ENCODE measurements at places on chromosomes 5 and 9.

GRCh38 chr5:131261483-131261882 lies 2.4 kb upstream of the CDC42SE2 start:
- DNase-seq = no peak

DNA sequence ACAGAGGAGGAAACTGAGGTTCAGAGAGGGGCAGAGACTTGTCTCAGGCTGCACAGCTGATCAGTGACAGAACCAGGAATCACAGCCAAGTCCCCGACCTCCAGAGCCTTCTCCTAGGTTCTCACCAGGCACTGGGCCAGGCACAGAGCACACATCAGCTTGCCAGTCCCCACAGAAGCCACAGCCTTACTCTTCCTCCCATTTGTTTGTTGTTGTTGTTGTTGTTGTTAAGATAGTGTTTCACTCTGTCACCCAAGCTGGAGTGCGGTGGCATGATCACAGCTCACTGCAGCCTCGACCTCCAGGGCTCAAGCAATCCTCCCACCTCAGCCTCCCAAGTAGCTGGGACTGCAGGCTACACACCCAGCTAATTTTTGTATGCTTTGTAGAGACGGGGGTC lies 41.4 kb downstream of the NAIF1 start:
- DNase-seq = no peak

GRCh38 chr9:76369583-76369982 lies 24.6 kb downstream of the RFK start:
- no peak for DNase-seq

GRCh38 chr5:142832263-142832662 lies 62.1 kb downstream of the ARHGAP26 start:
- no peak for DNase-seq

DNA sequence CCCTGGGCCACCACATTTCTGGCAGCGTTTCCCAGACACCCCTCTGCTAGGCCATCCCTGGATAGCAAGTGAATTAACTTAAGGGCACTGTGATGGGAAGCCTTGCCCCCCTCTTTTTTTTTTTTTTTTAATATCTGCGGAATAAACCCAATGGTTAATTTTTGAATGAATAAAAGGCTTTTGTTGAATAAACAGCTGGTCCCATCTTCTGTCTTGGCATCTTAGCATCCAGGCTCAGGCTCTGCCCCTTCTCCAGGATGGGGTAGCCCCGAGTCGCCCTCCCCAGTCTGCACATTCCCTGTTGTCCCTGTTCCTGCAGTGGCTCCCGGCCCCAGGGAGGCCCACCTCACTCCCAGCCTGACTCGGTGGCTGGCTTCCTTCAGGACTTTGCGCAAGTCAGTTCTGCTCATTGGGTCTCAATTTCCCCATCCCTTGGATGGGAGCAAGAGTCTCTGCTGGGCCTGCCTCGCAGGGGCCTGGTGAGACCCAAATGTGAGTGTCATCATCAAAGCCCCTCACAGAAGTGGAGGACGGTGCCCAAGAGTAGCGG lies 29.0 kb upstream of the HMCN2 start:
- no peak for DNase-seq

- DNase-seq = no peak
These were observed 26.1 kb downstream of the DNAI1 start for GRCh38 chr9:34484678-34485077.

DNA sequence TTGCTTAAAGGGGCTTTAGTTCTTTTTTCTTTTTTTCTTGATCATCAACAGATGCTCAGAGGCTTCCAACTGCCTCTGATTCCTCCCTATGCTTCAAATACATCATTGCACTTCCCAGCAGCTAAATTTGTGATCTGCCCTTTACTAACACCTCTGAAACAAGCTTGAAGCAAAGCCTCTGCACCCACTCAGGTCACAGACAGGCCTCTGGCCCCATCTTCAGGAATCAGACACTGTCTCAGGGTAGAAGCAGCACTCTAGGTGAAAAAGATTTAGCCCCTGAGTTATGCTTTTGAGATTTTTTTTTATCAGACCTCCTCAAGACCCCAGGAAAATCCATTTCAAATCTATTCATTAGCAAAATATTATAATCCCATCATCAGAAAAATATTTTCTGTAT lies 91.5 kb downstream of the MAMDC2 start:
- no peak for DNase-seq

GRCh38 chr5:141507387-141508091 lies 18.7 kb downstream of the PCDHGC5 start:
- DNase-seq = peak; percentile 77

GRCh38 chr5:56350597-56351170 lies 117.6 kb upstream of the ANKRD55 start:
- peak; percentile 75 for DNase-seq

GRCh38 chr5:142862594-142862993 lies 92.4 kb downstream of the ARHGAP26 start:
- no peak for DNase-seq

DNA sequence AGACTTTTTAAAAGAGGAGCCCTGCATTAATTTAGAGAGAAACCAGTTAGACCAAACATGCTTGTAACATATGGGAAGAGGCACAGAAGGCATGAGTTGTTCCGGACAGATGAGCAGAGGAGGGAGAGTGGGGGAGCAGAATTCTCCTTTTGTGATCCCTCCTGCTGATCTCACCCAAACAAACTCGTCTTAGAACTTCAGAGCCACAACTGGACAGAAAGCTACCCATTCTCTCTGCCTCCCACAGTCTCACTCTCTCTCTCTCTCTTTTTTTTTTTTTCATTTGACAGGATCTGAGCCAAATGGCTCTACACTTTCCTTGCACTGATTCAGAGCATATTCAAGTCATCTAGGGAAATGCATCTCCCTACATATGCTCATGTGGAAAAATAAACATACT lies 196.0 kb upstream of the PAPPA start:
- DNase-seq = no peak

- DNase-seq = no peak
These were observed 43.1 kb downstream of the SPATA31D1 start for GRCh38 chr9:82031538-82032280.

- DNase-seq = no peak
These were observed 154.9 kb upstream of the PAPPA start for GRCh38 chr9:115998666-115999065.

DNA sequence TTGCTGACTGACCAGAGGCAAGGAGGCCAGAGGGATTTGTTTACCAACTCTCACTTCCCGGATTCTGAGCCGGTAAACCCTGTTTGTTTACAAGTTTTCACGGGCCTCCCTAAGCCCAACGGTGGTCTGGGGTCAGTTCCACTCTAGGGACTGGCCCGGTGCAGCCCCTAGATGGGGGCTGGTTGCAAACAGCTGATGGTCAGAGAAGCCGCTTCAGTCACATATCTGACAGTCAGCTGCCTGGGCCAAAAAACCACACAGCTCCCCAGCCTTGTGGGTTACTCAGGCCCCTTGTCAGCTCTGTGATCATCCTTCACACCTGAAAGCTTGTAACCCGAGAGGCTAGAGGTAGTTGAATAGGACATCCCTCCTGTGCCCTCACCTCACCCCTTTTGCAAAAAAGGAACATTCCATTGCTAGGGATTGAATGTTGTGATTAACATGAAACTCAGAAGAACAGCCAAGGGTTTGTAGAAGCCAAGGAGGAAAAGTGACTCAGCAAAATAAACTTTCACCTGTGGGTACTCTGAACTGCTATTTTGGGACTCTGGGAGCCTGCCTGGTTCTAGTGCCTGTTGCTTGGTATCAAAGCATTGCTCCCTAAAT lies 40.4 kb downstream of the SAR1B start:
- DNase-seq = no peak

GRCh38 chr5:36648426-36648825 lies 42.0 kb downstream of the SLC1A3 start:
- DNase-seq = no peak

GRCh38 chr9:5760338-5760737 lies 72.6 kb downstream of the ERMP1 start:
- no peak for DNase-seq

GRCh38 chr9:38690574-38690973 lies 29.4 kb downstream of the FAM240B start:
- no peak for DNase-seq

- DNase-seq = no peak
These were observed 12.4 kb downstream of the IL5 start for GRCh38 chr5:132530946-132531345.

GRCh38 chr9:676780-677438 lies 164.6 kb upstream of the DMRT1 start:
- no peak for DNase-seq

DNA sequence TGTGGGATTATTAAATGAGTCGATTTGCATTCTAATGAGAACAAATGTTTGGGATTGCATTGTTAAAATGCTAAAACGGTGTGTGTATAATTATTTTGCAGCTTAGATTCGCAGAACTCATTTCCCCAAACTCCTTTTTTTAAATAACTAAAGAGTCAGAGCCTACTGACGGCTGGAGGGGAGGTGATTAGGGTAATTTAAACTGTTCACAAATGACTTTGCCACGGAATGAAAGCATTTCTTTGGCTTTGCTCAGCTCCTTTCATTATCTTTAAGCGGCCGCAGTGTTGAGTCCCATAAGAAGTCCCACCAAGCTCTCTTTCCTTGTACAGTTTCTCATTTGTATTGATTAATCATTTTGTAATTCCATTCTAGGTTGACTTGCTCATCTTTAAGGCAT lies 1632.8 kb downstream of the MAT2B start:
- no peak for DNase-seq

DNA sequence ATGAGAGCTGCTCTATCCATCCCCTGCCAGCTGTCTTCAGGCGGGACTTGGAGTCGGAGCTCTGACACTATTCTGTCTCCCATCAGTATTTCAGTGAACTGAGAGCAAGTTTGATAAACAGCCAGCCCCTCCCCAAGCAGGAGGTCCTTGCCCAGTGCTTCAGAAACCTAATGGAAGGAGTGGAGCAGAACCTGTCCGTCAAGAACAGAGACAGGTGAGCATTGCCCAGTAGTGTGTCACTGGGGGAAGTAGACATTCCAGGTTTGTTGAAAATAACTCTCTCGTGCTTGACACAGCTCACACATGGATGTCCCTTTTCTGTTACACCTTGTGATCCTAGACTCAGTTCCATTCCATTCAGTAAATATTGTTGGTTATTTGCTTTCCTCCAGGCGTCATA lies 13.2 kb upstream of the TLX3 start:
- DNase-seq = no peak

DNA sequence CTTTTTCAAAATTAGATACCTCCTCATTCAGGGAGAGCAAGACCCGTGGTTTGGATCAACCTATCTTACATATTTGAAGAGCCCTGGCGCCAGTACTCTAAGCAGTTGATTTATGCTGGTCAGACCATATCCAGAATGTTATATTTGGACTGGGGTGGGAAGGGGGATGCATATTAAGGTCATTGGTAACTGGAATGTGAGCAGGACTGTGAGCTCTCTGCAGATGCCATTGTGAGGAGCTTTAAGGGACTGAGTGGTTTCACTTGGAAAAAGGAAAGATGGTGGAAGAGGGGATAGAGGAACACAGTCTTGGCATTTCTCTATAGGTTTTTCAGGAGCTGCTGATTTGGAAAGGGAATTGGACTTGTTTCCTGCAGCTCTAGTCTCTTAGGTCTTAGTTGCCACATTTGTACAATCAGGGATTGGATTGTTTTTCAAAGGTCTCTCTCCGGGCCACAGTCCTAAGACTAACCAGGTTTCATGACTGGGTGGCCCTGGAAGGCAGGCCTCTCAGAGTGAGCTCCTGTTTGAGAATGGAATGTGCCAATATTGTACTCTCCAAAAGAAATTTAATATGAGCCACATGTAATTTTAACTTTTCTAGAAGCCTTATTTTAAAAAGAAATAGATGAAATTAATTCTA lies 25.8 kb upstream of the F2R start:
- no peak for DNase-seq

DNA sequence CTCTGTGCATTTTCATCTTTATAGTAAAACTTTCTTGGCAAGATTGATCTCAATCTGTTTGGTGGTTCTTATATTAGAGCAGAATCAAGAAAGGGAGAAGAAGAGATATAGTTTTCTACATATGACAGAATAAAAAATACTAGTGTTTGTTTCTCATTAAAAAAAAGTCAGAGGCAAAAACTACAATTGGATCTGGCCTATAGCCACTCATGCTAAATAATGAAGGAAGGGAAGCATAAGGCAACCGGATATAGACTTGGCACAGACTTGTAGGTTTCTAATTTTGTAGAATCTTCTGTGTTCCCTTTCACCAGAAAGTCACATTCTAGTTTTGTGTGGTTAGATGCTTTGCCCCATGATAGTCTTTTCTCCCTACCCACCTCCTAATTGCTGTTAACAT lies 306.2 kb downstream of the PIK3R1 start:
- no peak for DNase-seq

DNA sequence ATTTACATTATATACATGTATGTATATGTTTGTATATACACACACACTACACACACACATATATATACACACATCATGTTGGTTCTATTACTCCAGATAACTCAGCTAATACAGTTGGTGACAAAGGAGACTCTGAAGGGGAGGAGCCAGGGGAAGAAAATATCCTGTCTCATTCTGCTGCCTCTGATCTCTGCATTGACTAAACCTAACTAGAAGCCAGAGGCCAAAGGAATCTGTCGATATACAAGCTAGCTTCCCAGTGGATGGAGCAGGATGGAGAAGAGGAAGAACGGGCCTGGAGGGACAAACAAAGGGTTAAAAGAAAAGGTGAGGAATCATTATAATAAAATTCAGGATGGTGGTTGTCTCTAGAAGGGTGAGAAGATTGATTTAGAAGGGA lies 13.7 kb upstream of the RHOBTB3 start:
- DNase-seq = no peak

GRCh38 chr9:127987103-127987614 lies 6.4 kb upstream of the EEIG1 start:
- no peak for DNase-seq

GRCh38 chr5:118557251-118557661 lies 431.1 kb downstream of the DTWD2 start:
- DNase-seq = no peak

DNA sequence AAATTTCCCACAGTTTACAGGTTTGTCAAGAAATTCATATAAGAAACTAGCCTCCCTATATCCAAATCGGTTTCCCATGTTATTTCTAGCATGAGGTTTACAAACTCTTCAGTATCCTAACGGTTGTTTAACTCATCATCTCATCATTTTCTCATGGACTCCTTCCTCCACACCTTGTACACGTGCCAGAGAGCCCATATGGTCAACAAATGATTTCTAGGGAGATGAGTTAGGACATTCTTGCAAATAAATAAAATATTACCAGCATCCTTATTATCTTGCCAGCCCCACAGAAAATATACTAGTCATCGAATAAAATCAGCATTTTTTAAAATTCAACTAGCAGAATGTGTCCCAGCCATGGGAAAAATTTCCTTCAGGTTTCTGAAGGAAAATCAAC lies 285.2 kb downstream of the EBF1 start:
- DNase-seq = no peak

DNA sequence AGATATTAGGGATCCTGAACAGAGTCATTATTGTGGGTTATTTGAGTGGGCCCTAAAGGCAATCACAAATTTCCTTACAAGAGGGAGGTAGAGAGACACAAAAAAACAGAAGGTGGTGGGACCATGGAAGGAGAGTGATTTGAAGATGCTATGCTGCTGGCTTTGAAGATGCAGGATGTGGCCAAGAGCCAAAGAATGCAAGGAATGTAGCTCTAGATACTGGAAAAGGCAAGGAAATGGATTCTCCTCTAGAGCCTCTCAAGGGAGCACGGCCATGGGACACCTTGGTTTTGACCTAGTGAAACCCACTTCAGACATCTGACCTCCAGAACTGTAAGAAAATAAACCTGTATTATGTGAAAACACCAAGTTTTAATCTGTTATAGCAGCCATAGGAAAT lies 53.8 kb downstream of the TTC39B start:
- no peak for DNase-seq
